Kidney (tissue), 22 donors: ENCODE measurements at places on chromosomes 4 and X. TPM values are rescaled to one million over a fixed set of nuclear protein-coding genes. Genes with fewer than 3 reads are reported as not detected.
A peak's percentile ranks its signal among the peaks of the same experiment; 100 is the strongest.

Gene JAKMIP1
- not detected for polyA plus RNA-seq

Gene CXorf49
- not detected for polyA plus RNA-seq

Gene JADE3
- 3.2 TPM for polyA plus RNA-seq

DNA sequence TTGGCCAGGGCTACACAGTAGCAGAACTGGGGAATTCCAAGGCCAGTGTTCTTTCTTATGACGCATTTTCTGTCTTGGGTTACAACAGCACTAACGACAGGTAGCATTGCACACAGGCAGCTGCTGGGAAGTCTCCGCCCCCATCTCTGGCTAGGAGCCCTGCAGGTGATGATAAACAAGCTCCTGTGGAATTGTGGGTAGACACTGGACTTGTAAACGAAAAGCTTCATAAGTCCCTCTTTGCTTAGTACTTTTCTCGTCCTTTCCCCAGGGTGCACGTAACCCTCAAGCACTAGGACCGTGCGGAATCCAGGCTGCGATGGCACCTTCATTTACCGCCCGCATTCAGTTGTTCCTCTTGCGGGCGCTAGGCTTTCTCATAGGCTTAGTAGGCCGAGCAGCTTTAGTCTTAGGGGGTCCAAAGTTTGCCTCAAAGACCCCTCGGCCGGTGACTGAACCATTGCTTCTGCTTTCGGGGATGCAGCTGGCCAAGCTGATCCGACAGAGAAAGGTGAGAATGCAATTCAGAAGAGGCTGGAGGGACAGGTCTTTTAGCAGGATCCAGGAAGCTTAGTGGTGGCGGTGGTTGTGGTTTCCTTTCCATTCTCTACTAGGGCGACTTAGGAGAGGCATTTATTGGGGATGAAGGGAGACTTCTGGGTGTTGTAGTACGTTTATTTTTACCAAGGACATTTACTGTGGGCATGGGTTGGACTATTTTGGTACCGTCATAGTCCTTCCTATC lies at the start of gene FAAH2:
TSS of gene FAAH2 (plus strand) at position 200 of the 745 bp plus-strand sequence. CDS start at position 320, 120 bp downstream.
- peak; percentile 55 for DNase-seq

GRCh38 chr4:30056016-30056766 lies 664.0 kb upstream of the PCDH7 start:
- DNase-seq: no peak

DNA sequence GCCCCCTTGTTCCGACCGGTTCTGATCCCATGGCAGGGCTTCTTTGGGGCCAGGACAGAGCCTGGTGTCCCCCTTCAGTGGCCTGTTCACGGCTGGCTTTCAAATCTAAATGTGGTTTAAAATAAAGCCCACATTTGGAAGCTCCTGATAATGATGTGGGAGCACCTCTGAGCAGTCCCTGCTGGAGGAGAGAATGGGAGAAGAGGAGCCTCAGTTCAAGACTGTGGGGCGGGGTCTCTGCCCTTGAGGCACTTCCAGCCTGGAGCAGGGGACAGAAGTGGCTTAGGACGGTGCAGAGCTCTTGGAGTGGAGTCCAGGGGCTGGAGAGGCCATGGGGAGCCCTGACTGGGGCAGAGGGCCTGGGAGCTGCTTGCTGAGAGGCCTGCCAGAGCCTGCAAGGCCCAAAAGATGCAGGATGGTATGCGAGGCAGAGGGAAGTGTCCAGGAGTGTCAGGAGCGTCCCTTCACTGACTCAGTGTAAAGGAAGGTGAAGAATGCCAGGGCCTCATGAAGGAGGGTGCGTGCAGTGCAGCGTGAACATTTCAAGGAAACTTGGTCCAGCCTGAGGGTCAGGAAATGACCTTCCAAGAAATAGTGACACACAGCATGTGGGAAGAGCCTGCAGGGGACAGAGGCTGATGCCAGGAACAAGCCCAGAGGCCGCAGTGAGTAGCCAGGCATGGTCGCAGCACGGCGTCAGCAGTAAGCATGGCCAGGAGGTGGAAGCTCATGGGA lies 21.1 kb upstream of the TADA2B start:
- DNase-seq: no peak

GRCh38 chrX:29071525-29072320 lies 484.5 kb downstream of the IL1RAPL1 start:
- DNase-seq: no peak
